ENCODE measurements at places on chromosomes 1 and 21.

- DNase-seq: no peak
Measured at GRCh38 chr1:89826594-89826993, 5.8 kb downstream of the LRRC8D start.

GRCh38 chr1:162366149-162366548, 10.5 kb downstream of the SPATA46 start:
- no peak for DNase-seq

DNA sequence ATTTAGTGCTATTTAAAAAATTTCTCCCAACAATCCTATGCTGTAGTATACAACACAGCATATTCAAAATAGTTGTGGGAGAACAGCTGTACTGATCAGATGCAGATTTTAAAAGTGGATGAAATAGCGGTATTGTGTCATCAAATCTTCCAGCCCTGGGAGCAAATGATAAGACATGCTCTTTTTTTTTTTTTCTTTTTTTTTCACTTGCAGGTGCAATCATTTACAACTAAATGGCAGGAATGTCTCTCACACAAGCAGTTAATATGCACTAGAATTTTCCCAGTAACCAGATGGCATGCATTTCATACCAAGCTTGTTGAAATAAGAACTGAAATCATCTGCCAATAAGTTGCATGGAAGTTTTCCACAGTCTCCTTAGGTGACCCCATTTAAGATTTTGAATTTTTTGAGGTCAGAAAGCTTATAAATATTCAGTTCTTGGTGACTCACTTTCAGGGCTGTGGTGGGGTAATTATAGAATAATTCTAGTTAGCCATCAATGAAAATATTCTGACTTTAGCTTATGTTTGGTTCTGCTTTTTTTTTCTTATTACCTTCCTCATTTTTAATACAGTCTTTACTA, 623.9 kb upstream of the NR5A2 start:
- DNase-seq: no peak

DNA sequence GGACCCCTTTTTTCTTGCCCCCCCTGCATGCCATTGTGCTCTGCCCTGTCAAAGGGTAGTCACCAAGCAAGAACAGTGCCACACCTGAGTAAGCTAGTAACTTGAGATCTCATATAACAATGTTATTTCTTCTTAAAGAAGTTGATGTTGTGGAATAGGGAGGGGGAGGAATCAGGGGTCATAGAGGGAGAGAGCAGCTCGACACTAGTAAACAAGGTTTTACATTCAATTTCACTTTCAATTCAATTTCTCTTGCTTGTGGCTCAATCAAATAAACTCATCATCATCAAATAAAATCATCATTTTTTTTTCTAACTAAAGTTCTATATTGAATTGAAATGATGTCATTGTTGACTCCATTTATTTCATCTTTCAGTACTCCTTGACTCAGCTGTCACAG, 106.4 kb downstream of the CRB1 start:
- DNase-seq: no peak

DNA sequence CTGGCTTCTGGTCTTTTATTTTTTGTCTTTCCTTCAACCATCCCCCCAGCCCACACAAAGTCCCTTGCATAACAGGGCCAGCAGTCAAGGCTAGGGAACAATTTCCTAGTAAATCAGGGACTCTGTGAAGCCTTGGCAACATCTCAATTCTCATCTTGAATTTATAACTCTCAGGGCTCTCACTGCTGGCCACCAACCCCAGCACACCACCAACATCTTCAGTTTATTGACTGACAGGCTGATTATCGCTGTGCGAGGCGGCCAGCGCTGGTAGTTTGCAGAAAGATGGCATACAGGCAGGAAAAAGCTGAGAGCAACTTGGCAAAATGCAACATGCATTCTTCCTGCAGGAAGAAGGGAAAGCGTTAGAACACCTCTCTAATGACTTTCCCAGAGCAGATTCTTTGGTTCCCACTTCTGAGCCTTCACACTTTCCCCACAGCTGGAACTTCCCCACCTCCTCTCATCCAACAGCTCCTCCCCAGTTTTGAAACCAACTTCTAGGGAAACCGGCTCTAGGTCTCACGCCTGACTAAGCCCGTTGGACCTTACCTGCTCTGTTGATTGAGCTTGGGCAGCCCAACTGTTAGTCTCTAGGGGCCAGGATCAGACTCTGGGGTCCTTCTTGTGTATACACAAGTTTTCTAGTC, 26.3 kb upstream of the CSF1 start:
- no peak for DNase-seq

DNA sequence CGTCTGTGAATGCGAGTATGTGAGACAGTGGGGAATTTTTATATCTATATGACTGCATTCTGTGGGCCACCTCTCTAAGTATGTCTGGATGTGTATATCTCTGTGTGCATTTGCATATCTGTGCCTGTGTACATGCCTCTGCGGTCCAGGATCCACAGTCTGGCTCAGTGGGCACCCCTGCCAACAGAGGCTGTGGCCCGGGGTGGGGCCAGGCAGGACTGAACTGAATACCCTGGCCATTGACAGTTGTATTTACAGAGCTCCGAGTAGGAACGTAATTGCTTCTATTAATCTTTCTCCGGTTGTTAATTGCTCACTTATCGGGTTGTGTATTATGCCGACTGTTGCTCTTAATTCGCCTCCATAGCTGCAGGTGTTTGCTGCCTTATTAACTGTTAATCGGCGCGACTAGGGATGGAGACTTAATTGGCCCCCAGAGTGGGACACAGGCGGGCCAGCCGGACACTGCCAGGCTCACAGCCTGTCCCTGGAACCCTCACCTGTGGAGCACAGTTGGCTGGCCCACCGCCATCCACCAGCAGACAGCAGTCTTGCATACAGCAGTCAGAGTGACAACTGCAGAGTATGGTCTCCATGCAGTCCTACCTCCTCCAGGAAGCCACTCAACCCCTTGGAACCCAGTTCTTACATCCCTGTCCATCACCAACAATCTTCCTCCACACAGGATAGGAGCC, 22.4 kb upstream of the ADGRB2 start:
- no peak for DNase-seq

DNA sequence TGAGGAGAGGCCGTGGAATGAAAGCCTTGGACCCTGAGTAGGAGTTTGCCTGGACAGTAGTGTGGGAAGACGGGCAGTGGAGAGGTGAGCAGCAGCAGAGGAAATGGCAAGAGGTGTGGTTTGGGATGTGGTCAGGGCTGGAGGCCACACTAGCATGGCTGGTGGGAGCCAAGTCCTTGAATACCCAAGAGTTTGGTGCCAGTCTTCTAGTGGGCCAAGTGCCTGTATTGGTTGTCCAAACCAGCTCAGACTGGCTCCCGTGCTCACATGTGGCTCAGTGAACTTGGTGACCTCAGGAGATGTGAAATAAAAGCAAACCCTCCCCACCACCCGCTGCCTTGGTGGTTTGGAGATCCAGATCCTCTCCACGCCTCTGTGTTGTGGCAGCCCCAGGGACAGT, 2.4 kb downstream of the GUCA2A start:
- DNase-seq: no peak

GRCh38 chr1:119544165-119544762, 37.3 kb downstream of the HSD3B1 start:
- DNase-seq: no peak

GRCh38 chr1:51927029-51927428, 48.5 kb upstream of the NRDC start:
- DNase-seq: no peak

- DNase-seq: no peak
Measured at GRCh38 chr1:70617728-70618127, 206.7 kb downstream of the CTH start.

GRCh38 chr1:160580221-160580812, 1.0 kb upstream of the CD84 start:
- no peak for DNase-seq

DNA sequence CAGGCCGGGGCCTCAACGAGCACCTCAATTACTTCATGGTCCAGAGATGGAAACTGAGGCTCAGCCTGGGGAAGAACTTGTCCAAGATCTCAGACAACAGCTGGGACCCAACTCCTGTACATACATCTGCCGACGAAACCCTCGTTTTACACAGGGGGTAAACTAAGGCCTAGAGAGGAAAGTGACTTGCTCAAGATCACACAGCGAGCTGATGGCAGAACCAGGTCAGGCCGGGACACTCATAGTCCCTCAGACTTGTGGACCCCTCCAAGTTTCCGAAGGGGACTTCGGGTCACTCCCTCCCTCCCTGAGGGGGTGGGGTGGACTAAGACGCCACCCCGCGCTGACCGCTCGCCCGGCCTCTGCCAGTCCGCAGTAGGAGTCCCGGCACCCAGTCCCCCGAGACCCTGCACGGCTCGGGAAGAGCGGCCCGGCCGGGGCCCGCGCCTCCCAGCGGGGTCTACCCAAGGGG, 430 bp downstream of the WASF2 start:
- DNase-seq: no peak

DNA sequence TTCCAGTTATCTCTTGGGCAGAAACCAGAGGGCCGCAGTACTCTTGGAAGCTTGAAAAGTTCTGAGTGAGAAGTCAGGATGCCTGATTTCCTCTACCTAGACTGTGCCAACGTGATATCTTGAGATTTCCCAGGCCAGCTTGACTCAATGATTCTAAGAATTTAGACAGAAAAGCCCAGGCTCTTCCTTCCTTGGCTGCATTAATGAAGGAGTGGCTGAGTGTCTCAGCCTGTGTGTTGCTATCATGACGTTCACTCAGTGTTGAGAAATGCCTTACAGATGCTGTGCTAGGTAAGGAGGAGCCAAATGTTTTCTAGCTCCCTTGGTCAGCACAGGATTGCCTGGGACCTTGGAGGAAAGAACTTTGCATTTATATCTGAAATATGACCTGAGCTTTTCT, 454.1 kb upstream of the USP24 start:
- no peak for DNase-seq

All from activated naive CD4-positive, alpha-beta T cell treated with Interleukin-2 at 50 U/mL for 16 hours (primary cell).